ENCODE measurements at places on chromosomes 1 and 21. TPM values are rescaled to one million over a fixed set of nuclear protein-coding genes. Genes with fewer than 3 reads are reported as not detected.

LRRC38 gene
- total RNA-seq, result not detected

COL11A1 gene
- under 0.01 TPM for total RNA-seq

GRIK1 gene
- not detected for total RNA-seq

PTPN22 gene
- 0.26 TPM for total RNA-seq

ERRFI1 gene
- total RNA-seq, result 126 TPM

ZNF695 gene
- total RNA-seq, result 0.53 TPM

SPRR1B gene
- 91.5 TPM for total RNA-seq

FCGR1A gene
- total RNA-seq, result not detected

CNIH3 gene
- total RNA-seq, result 0.64 TPM

CCDC30 gene
- 0.77 TPM for total RNA-seq

S100A1 gene
- total RNA-seq, result not detected

HPDL gene
- total RNA-seq, result 0.53 TPM

PHLDA3 gene
- 190 TPM for total RNA-seq

BRINP3 gene
- total RNA-seq, result not detected

UBQLN4 gene
- 13.7 TPM for total RNA-seq

PPIAL4G gene
- not detected for total RNA-seq

BMP8B gene
- 1.3 TPM for total RNA-seq

ANKRD34A gene
- total RNA-seq, result under 0.01 TPM

GPR61 gene
- not detected for total RNA-seq
